ENCODE measurements at places on chromosomes 2 and 18. TPM values are rescaled to one million over a fixed set of nuclear protein-coding genes. Genes with fewer than 3 reads are reported as not detected.

GRCh38 chr2:98908931-98909316 lies 27.1 kb downstream of the CRACDL start:
- peak; percentile 30 for DNase-seq

- DNase-seq: no peak
Measured at GRCh38 chr2:190526105-190526750, 8.3 kb downstream of the NEMP2 start.

GRCh38 chr18:32362484-32362883 lies 108.2 kb downstream of the GAREM1 start:
- DNase-seq: peak; percentile 48

DNA sequence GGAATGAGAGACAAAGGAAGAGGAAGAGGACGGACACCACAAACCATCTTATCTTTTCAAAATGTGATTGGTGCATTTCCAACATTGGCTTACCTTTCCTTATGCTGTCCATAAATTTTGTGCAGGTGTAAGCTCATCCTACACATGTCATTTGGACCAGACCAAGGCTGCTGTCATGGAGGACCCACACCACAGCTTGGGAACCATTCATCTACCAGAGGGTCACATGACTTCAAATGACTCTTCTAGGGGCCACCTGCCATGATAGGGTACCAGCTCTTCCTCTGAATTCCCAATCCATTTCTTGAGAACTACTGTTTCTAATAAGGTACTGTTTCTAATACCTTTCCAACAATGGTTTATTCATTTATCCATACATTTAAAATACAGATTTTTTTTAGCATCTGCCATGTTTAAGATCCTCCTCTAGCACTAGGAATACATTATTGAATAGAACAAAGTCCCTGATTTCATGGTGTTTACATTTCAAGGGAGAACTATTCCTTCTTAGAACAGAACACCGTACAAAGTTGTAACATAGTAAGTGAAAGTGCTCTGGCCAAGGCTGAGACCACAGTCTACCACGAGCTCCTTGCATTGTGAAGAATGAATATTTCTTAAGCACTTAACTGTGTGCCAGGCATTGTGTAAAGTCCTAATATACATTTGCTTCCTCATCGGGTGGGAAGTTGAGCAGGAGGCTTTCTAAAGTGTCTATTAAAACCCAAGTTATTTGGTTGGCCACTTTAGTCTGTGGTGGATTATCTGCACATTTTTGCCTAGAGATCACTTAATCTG lies 246.1 kb upstream of the FN1 start:
- no peak for DNase-seq

DNA sequence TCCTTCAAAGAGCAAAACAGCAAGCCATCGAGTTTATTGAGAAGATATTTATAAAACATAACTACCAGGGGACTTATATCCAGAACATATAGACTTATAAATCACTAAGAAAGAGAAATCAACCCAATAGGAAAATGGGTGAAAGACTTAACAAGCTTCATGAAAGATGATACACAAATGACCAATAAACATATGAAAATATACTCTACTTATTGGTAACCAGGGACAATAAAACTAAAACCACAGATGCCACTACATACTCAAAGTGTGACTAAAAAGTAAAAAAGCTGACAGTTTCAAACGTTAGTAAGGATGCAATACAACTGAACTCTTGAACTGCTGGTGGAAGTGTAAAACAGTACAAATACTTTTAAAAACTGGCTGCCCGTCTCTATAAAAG lies 154.3 kb downstream of the TMEM163 start:
- no peak for DNase-seq

GRCh38 chr18:33906046-33906445 lies 318.7 kb downstream of the NOL4 start:
- no peak for DNase-seq

- peak; percentile 61 for DNase-seq
Measured at GRCh38 chr2:203811491-203812221, 55.9 kb upstream of the CTLA4 start.

DNA sequence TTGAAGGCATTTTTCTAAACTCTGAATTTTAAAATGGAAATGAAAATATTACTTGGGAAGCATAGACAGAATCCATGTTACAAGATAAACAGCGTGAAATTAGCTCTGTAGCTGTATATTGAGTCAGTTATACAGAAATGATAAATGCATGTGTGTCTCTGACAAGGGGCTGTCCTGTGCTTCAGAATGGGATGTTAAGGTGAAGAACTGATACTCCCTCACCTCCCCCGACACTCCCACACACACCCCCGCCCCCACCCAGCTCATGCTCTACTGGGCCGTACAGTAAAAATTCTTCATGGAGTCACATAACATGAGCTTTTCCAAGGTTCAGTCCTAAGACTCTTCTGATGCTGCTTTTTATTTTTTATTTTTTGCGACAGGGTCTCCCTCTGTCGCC lies 869 bp upstream of the THUMPD2 start:
- DNase-seq: no peak

DNA sequence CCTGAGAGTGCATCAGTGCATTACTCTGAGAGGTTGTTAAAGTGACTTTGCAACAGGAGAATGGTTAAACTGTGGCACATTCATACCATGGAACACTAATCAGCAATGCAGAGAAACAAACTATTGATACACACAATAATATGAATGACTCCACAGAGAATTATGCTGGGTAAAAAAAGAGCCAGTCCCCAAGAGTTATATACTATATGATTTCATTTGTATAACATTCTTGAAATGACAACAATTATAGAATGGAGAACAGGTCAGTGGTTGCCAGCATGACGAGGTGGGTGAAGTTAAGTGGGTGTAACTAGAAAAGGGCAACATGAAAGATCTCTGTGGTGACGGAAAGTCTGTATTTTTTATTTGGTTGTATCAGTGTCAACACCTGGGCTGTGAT lies 3.0 kb upstream of the NT5C1B start:
- DNase-seq: no peak

- no peak for DNase-seq
Measured at GRCh38 chr18:77203071-77203470, 46.6 kb upstream of the GALR1 start.

- DNase-seq: no peak
Measured at GRCh38 chr2:191295088-191295487, 49.9 kb downstream of the MYO1B start.

- no peak for DNase-seq
Measured at GRCh38 chr2:3179208-3179607, 198.4 kb downstream of the EIPR1 start.

GRCh38 chr18:7978834-7979233 lies 411.7 kb downstream of the PTPRM start:
- no peak for DNase-seq

GRCh38 chr2:162769066-162769465 lies 69.5 kb downstream of the KCNH7 start:
- DNase-seq: no peak

GRCh38 chr2:67922080-67922785 lies 140.6 kb downstream of the C1D start:
- no peak for DNase-seq

DNA sequence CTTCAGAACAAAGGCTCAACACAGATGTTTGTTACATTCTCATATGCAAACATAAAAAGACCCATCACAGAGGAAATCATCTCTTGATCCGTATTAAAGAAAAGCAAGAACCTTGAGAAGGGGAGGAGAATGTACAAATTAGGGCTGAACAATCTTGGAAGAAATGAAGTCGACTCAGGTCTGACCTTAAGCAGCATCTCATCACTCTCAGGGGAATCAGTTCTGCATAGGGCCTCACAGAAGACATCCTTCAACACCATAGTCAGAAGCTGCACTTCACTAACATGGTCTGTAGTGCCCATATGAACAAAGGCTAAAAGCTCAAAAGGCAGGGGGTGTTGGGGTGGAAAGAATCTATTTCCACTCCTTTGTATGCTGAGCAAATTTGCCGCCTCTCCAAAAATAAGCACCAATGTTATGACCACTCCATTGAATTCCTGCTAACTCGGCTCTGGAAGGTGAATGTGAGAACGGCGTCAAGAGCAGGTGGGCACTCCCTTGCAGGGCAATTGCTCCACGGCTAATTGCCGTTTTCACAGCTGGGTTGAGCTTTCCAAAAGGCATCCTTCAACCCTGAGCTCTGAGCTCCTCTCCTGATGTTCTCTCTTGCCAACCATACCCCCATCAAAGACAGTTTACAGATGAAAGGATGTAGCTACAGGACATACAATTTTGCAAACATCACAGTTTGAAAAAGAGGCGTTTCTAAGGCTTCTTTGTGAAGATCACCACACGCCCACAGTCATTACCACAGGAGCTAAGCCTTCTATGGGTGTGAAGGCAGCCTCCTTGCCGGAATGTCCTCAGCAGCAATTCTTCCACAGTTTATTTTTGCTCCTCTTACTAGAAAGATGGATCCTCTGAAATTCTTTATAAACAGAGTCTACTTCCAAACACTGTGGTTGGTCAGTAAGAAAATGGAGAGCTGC lies 10.0 kb downstream of the KLF7 start:
- DNase-seq: no peak

- DNase-seq: no peak
Measured at GRCh38 chr2:186746584-186746983, 52.7 kb downstream of the FAM171B start.

DNA sequence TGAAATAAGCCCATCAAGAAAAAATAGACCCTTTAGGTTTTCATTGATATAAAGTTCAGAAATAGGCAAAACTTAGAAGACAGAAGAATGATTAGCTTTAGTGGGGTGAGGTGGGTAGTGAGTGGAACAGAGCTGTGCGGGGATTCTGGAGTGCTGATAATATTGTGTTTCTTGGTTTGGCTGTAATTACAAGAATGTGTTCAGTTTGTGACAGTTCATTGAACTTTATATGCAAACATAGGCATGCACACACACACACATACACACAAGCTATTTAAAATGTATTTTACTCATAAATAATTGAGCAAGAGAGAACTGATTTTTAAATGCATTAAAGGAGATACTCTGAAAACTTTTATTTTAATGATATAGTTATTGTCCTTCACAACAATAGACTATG lies 17.1 kb downstream of the ARHGAP15 start:
- DNase-seq: no peak

DNA sequence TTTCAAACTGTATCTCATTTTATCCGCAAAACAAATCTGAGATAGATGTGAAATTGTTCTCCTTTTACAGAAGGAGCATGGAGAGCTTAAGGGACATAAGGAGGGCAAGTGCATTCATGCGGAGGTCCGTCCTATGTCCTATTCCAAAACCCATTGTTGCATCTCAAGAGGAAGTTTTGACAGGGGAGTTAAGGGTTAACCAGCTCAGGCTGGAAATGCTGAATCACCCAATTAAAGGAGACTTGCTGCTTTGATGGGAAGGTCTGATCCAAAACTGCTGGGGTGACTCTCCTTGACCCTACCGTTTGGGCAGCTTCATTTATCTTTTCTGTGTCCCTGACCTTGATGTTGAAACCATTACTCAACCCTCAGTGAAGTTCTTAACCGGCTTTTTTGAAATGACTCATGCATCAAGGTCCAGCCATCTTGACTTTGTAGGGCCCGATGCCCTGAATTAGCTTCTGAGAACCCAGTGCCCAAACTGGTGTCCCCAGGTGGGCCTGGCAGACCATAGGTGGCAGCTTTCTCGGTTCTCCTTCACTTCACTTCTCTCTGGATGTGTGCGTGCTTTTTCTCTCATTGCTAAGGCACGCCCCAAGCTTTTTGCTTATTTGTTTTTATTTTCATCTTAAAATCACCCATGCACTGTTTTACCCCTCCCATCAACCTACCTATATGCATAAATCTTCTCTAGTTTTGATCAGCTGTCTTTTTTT lies 15.9 kb upstream of the TXNDC2 start:
- peak; percentile 47 for DNase-seq

DNA sequence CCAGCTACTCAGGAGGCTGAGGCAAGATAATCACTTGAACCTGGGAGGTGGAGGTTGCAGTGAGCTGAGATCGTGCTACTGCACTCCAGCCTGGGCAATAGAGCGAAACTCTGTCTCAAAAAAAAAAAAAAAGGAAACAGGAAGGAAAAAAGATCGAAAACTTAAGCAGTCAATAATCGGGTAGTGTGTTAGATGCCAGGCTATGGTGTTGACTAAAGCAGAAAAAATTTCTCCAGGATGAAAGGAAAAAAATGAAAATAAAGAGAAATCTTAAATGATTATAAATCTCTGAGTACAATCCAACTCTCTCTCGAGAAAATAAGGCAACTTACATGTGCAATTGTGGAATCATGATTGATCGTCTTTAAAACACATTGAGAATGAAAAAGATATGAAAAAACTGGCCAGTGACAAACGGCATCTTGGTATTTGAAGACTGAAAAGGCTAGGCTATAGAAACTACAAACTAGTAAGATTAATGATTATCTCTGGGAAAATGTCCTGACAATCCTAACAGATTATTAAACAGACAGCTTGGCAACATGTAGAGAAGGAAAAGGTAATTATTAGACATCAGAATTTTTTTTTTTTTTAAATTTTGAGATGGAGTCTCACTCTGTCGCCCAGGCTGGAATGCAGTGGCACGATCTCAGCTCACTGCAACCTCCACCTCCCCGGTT lies 16.3 kb upstream of the EPHA4 start:
- no peak for DNase-seq

DNA sequence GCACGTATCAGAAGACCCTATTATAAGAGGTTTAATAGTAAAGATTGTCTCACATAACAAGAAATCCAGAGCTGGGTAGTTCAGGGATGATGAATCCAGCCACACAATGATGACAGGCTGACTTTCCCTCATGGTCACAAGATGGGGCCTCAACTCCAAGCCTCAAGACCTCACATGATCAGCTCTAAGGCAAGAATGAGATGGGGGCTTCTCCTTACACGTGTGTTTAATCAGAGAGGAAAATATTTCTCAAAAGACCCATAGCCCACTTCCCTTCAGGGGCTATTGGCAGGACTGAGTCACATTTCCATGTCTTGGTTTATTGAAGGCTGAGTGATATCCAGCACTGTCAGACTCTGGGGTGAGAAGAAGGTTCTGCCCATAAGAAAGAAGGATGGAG lies 100.2 kb upstream of the FOSL2 start:
- no peak for DNase-seq

GRCh38 chr2:3536682-3537632 lies 17.6 kb upstream of the ADI1 start:
- peak; percentile 29 for DNase-seq

DNA sequence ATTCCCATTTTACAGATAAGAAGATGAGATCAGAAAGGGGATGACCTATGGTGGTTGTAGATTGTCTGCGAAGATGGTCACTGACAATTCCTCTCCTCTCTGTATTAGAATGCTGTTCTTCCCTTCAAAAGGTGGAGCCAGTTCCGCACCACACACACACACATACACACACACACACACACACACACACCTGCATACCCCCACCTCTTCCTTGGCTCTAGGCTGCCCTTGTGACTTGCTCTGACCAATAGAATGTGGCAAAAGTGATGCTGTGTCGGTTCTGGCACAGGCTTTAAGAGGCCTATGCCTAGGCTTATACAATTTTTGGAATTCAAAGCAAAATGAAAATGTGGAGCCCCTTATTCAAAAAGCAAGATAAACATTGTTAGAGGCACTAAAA lies 88.0 kb downstream of the ZFP36L2 start:
- no peak for DNase-seq

Gene TTC39C
- 15.9 TPM for total RNA-seq

Gene ZBTB7C
- under 0.01 TPM for total RNA-seq

Gene TBR1
- total RNA-seq: not detected

Gene TMEM169
- 0.11 TPM for total RNA-seq

Gene MOCOS
- 1.6 TPM for total RNA-seq

Gene CHRNG
- not detected for total RNA-seq

Gene CCDC141
- total RNA-seq: not detected

Gene FOXI3
- total RNA-seq: 0.04 TPM
